ENCODE measurements at places on chromosomes 7 and 10.

DNA sequence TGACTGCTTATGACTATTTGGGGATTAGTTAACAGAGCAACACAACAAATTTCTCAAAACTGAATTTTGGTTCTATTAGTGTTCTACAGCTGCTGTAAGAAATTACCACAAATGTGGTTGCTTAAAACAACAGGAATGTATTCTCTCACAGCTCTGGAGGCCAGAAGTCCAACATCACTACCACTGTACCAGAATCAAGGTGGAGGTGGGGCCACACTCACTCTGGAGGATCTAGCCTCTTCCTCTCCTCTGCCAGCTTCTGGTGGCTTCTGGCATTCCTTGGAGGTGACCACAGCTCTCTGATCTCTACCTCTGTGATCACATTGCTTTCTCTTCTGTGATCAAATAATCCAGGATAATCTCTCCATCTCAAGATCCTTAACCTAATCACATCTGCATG is 194.7 kb upstream of the BMPER start:
- no peak for DNase-seq

- peak; percentile 83 for DNase-seq
Measured at GRCh38 chr10:76051007-76051936, 619.8 kb downstream of the LRMDA start.

- no peak for DNase-seq
Measured at GRCh38 chr7:14336256-14336655, 346.8 kb upstream of the ETV1 start.

- peak; percentile 25 for DNase-seq
Measured at GRCh38 chr10:113494761-113495160, 58.1 kb upstream of the HABP2 start.

DNA sequence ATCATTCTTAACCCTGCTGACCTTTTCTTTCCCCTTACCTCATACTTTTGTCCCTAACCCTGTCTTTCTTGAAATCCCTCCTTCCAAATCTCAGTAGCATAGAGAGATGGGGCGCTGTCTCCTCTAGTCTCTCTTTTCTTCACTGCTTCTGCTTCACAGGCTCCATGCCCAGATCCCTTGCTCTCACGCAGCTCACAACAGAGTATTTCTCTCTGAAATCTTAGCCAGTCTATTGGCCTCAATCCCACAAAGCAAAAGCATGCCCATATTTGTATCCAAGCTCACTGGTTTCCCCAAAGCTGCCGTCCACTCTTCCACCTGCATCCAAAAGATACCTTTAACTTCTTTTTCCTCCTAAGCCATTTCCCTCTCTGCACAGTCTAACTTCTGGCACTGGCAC is 526.8 kb downstream of the PLXDC2 start:
- no peak for DNase-seq

DNA sequence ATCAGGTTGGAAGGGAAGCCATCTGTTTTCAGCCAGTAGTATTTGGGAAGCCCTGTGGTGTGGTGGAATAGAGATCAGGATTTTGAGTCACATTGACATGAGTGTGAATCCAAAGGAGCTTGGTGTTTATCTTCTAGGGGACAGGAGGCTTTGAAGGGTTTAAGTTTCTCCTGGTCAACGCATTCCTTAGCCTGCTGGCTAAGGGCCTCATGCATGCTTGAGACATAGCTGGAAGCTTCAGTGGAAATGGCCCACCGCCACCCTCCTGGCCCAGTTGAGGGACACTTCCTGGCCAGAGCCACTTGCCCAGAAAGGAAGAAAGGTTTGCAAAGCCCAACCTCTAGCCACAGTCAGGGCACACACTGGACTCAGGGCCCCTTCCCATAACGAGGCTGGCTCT is 70.9 kb downstream of the CDK1 start:
- no peak for DNase-seq

- DNase-seq = no peak
Measured at GRCh38 chr7:77430927-77431326, 14.8 kb upstream of the GSAP start.

DNA sequence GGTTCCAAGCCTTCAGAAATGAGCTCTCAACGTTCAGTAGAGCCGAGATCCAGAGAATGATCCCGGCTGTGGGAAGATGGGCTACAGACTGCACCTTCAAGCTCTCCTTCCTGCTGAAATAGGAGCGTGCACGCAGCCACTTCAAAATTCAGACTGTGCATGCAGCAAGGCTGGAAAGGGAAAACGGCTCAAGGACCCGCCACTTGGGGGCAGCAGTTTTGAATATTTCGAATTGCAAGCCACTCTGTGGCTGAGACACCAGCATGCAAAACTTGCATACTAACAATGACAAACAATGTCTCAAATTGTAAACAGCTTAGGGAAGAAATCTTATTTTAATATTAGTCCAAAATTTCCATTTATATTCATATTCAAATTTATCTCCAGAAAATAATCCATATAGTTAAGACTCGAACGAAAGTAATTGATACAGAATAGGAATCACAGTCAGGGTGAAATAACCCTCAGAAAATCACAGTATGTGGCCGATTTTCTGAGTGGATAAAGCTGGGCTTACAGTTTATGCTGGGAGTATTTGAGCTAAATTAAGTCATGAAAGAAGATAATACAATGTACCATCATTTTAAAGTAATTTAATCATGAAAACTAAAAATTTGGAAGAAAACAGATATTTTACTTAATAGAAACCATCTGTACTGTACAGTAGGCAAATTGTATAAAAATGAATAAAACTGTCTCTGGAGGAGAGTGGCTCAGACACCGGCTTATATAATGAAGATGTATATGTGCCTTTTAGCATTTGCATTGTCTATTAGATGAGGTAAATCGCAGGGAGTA is 137.9 kb upstream of the MKI67 start:
- peak; percentile 32 for DNase-seq

- no peak for DNase-seq
Measured at GRCh38 chr7:74032191-74032490, 4.2 kb downstream of the ELN start.

DNA sequence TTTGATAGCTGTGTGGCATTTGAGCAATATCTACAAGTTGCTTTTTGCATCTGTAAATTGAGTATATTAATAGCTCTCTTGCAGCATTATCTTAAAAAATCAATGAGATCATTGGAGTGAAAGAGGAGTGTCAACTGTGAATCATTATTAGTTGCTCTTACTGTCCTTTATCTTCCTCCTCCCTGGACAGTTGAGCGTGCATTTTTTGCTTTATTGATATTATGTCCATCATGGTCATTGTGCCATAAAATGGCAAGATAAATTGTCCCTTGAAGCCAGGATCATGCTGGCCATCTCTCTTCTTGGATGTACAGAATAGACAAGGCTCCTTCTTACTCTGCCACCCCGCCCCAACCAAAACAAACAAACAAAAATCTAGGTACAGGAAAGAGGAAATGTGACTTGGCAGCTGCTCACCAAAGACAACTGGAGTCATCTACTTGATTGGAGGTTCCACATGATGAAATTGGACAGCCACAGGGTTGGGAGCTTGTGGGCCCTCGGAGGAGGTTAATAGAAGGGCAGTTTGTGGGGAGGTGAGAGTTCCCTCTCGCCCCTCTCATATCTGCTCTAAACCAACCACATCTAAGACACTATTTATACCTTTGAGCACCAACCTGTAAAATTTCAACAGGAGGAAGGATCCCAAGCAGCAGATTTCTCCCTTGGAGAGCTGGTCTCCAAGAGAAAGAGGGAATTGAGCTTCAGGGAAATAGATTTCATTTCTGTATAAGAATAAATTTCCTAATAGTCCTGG is 252.7 kb downstream of the SKIDA1 start:
- DNase-seq = peak; percentile 67

GRCh38 chr10:12589791-12590190 is 240.4 kb downstream of the CAMK1D start:
- no peak for DNase-seq

DNA sequence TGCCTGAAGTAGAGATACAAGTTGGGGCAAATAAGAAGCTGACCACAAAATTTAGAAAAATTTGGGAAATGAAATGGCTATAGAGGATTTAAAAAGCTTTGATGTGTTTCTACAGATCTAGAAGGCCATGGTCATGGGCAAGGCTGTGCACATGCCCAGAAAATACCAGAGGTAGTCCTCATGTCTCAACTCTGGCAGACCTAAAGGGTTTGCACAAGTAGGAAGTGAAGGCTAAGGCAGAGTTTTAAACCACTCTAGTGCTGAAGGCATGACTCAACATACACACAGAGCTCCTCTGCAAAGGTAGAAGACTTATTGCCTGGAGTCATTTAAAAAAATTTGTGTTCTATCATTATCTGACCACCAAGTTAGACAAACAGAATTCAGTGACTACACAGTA is 364.6 kb downstream of the CCSER2 start:
- no peak for DNase-seq

GRCh38 chr7:54833001-54833467 is 74.0 kb upstream of the SEC61G start:
- DNase-seq = no peak

DNA sequence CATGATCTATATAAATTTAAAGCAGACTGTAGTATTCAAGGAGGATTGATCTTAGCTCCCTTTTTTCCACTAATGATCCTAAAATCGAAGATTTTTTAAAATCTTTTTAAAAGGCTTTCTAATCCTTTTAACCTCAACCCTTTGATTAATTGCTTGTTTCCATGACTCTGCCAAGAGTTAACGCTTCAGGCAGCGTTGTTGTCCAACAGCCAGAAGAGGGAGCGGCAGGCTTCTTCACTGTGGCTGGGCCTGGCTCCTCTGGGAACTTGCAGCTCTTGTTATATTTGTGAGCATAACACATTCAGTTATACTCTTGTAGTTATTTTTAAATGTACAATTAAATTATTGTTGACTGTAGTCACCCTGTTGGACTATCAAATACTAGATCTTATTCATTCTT is 26.3 kb downstream of the CRCP start:
- peak; percentile 4 for DNase-seq

- DNase-seq = no peak
Measured at GRCh38 chr7:31061185-31061584, 9.1 kb downstream of the ADCYAP1R1 start.

Data from NCI-H146 (cell line).